ENCODE measurements at places on chromosomes 7 and 10.

DNA sequence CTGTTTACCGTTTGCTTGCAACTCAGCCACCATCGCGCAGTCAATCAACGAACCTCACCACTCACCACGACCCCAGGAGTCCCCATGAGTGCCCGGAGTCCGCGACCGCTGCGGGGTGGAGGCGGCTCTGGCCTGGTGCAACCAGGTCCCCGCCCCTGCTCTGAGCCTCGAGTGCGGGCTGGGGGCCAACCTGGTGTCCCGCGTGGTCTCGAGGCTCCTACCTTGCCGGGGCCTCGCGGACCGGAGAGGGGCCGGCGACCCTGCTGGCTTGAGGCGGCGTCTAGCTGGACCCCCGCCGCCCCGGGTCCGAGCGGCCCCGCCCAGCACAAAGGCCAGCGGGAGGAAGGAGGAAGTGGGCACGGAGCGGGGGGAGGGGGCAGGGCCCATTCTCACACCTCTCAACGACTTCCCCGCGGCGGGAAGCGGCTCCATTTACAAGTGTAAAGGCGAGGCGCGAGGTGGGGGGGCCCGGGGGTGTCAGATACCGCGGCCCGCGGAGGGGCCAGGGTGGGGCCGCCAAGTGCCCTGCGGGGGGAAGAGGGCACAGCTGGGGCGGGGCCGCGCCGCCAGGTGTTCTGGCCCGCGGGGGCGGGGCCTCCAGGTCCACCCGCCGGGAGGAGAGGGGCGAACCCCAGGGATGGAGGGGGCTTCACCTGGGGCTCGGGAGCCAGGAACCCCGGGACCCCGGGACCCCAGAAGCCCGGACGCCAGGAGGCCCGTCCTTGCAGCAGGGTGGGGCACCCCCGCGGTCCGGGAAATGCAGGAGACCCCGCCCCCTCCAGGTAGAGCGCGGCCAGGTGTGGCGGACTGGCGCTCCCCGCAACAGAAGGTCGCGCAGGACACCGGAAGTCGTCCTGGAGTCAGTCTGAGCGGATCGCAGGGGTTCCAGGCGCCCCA is 8.6 kb downstream of the CTBP2 start:
- DNase-seq, result no peak

GRCh38 chr7:130987092-130987491 is 253.1 kb upstream of the KLF14 start:
- no peak for DNase-seq

GRCh38 chr7:129771201-129771927 is 159.8 kb downstream of the NRF1 start:
- DNase-seq, result no peak

- no peak for DNase-seq
These were observed 19.0 kb upstream of the CPN1 start for GRCh38 chr10:100100651-100101184.

DNA sequence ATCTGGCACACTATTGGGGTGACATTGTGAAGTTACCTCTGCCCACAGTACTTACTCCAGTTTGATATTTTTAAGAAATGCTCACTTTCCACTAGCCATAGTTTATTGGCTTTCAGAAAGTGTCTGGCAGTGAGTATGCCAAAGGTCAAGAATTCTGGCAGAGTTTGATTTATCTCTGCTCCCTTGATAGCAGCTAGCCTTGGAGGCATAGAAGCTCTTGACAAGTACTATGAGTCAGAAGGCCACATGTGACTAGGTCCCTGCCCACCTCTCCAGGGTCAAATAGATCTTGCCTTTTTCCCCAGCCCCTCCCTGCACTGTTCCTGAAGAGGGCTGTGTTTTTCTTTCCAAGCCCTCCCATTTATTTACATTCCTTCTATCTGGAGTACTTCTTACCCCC is 202.2 kb downstream of the AUTS2 start:
- DNase-seq, result no peak

GRCh38 chr7:98548971-98549370 is 68.1 kb upstream of the NPTX2 start:
- DNase-seq, result no peak

- DNase-seq, result no peak
These were observed 177.2 kb downstream of the SEM1 start for GRCh38 chr7:96532428-96532935.

GRCh38 chr10:106956216-106956915 is 208.1 kb downstream of the SORCS1 start:
- no peak for DNase-seq

GRCh38 chr10:1938317-1938716 is 201.0 kb upstream of the ADARB2 start:
- DNase-seq, result no peak

Measured in glomerular endothelial cell (primary cell).